ENCODE measurements at places on chromosomes 2 and 18.

- DNase-seq: no peak
Observed at GRCh38 chr2:139631966-139632365, 851.8 kb upstream of the NXPH2 start.

DNA sequence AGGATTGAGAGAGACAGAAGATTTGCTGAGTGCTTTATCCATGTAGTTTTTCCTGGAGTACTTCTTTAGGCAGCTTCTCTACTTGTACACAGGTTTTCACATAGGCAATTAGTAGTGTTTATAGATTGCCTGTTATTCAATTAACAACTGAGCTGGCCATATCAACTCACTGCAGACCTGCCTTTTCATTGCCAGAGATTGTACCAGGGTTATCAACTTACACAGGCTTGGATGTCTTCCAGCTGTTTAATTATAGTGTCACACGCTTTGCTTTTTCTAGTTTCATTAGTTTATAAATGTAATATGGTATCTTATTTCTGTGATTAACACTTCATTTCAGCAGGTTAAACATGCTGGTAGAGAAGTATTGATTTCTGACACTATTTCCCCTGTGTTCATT, 125.9 kb downstream of the GPD2 start:
- DNase-seq: no peak

DNA sequence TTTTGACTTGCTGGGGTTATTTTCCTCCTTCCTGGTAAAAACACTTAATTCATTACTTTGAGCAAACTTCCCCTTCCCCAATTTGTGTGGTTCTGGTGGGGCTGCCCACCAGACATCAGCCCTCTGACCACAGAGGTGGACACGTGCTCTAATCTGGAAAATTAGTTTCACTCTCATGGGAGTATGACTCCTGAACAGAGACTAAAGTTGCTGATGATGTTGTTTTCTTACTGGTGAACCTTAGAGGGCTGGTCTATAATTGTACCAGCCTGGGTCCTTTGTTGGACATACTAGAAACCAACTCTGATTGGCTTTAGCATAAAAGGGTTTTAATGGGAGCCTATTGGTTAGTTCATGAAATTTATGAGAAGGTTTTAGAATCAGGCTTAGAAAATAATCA, 54.1 kb upstream of the ACYP2 start:
- DNase-seq: no peak

DNA sequence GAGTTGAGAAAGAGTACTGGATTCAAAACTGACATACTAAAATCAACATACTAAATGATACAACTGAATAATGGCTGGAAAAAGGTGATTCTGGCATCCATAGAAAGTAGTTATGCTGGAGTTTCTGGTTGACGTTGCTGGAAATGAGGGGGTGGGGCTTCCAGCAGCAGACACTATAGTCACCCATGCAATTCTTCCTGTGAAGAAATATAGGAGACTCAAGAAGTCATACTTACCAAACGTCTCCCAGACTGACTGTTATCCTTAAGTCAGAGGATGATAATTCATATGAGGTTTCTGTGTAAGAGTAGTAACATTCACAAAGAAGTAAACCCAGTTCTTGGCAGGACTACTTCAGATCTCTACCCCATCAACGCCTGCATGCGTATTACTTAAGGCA, 23.6 kb downstream of the DTNB start:
- no peak for DNase-seq

GRCh38 chr2:108611021-108611420, 76.8 kb downstream of the LIMS1 start:
- no peak for DNase-seq

- DNase-seq: no peak
Observed at GRCh38 chr2:170077830-170078569, 99.9 kb upstream of the MYO3B start.

GRCh38 chr2:112959109-112959812, 18.5 kb upstream of the IL36G start:
- no peak for DNase-seq

Data from stimulated activated CD4-positive, alpha-beta T cell treated with anti-CD3 and anti-CD28 coated beads, Interleukin-1b, Interleukin-23, amount 100 ng/mL, for 1 hour (primary cell).